Fibroblast of mammary gland (primary cell): ENCODE measurements at places on chromosomes 1 and 21.

GRCh38 chr1:225877580-225877979 is 4.6 kb downstream of the TMEM63A start:
- DNase-seq = peak; percentile 38

GRCh38 chr21:25391777-25392176 is 215.5 kb downstream of the MRPL39 start:
- no peak for DNase-seq

GRCh38 chr1:54327386-54328065 is 78.7 kb downstream of the SSBP3 start:
- DNase-seq = peak; percentile 47

DNA sequence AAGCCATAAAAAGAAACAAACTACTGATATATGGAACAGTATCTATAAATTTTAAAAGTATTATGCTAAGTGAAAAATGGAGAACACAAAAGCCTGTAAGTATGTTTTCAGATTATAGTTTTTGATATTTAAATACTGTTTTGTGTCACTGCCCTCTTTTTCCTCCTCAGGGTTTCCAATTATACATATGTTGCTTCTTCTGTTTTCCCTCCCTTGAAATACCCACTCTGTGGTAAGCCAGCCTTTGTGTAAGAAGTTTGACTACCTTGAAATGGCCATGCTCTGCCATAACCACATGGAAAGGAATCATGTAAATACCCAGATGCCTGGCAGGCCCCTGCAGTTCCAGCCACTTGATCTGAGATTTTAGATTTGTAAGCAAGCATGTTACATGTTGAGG is 248.3 kb downstream of the AKT3 start:
- no peak for DNase-seq

GRCh38 chr1:210250665-210250997 is 18.0 kb downstream of the SERTAD4 start:
- no peak for DNase-seq

- no peak for DNase-seq
These were observed 2.0 kb upstream of the ATF3 start for GRCh38 chr1:212606395-212607205.

DNA sequence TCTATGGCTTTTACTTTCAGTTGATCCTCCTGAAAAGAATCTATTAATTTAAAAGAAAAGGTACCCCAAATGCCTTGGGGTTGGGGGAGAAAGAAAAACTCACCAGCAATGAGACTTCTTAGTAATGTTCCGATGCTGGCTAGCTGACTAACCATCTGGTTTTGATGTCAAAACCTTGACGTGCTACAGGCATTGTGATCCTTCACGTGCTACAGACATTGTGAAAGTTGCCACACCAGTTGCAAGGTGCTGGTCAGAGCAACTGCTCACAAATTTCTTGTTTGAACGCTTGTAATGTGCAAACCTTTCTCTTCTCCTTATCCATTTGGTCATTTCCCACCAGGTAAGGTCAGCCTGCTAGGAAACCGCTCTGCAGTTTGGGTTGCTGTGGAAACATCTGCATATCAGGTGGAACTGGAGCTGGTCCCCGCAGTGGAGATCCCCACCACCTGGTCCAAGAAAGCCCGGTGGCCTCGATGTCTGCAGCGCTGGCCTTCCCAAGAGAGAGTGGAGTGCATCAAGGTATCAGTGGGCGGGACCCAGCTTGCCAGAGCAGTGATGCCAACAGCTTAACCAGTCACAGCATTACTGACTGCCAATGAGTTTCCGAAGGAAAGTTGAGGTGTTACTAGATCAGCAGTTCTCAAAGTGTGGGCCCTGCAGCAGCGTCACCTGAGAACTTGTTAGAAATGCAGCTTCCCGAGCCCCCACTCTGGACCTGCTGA is 16.1 kb downstream of the MAB21L3 start:
- peak; percentile 46 for DNase-seq

GRCh38 chr1:30732277-30732996 is 9.1 kb upstream of the MATN1 start:
- DNase-seq = no peak

DNA sequence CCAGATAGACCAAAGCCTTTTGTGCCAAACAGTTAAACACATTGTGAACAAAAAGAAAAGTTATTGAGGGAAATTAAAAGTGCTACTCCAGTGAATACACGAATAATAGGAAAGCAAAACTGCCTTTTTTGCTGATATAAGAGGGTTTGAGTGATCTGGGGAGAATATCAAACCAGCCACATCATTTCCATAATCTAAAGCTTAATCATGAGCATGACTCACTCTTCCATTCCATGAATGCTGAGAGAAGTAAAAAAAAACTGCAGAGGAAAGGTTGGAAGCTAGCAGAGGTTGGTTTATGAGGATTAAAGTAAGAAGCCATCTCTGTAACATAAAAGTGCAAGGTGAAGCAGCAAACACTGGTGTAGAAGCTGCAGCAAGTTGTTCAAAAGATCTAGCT is 350.6 kb upstream of the NCAM2 start:
- peak; percentile 35 for DNase-seq

DNA sequence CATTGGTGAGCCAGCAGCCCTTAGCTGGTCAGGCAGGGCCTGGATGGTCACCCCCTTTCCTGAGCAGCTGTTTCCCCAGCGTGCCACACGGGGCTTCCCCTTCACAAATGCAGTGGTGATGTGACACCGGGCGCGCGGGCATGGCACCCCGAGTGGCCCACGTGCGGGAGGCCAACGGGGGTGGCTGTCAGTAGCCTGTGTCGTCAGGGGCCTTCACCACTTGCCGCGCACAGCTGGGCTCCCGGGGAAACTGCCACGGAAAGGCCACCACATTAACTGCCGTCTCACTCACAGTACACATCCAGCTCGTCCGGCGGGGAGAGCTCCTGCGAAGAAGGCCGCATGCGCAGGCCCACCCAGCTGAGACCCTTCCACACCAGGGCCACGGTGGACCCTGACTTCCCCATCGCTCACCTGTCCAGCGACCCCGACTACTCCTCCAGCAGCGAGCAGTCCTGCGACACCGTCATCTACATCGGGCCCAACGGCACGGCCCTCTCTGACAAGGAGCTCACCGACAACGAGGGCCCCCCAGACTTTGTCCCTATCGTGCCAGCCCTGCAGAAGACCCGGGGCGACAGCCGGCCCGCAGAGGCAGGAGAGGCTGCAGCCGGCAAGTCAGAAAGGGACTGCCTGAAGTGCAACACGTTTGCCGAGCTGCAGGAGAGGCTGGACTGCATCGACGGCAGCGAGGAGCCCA is 530.5 kb downstream of the KIF26B start:
- DNase-seq = no peak
